ENCODE measurements at places on chromosomes 4 and X.

GRCh38 chr4:179692222-179692621 is 2250.0 kb upstream of the AGA start:
- H3K4me1 ChIP-seq: no peaks in the 10 kb centered on the region
- H3K27ac ChIP-seq: no peak overlapping the region
- no peaks in the 10 kb centered on the region for H3K36me3 ChIP-seq
- no peaks in the 10 kb centered on the region for H3K27me3 ChIP-seq

DNA sequence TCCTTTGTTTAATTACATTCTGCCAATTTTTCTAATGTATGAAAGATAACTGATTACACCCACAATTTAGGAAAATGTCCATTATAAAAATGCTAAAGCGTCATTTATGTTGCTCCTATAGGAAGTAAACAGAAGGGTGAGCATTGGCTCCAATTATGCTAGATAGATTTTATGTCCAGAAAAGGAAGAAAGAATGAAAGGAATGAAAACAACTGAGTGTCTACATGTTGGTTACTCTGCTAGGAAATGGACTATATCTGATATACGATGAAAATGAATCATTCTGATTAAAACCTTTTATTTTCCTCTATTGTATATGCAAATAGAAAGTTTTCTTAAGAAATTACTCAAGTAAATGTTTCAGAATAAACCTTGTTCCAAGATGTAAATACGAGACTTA is 1.6 kb downstream of the ENAM start:
- H3K27me3 ChIP-seq: no peaks in the 10 kb centered on the region
- no peak for DNase-seq
- no peaks in the 10 kb centered on the region for H3K36me3 ChIP-seq
- H3K4me3 ChIP-seq: no peak overlapping the region
- H3K4me1 ChIP-seq: no peaks in the 10 kb centered on the region
- H3K27ac ChIP-seq: no peak overlapping the region

DNA sequence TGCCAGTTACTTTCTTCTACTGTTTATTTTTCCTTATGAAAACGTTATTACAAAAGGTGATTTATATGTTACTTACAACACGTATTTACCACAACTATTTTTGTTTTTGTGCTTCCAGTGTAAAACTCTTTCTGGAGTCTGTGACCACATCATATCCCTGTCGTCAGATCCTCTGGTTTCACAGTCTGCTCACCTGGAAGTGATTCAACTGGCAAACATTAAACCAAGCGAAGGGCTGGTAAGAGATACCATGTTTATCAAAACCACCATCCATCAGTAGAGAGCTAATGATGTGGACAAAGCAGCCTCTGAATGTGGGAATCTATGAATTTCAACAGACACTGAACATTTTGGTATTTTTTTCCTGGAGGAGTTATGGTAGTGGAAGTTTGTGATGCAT is 116.1 kb downstream of the CNKSR2 start:
- no peak overlapping the region for H3K27ac ChIP-seq
- no peak for DNase-seq
- H3K4me3 ChIP-seq: no peak overlapping the region

DNA sequence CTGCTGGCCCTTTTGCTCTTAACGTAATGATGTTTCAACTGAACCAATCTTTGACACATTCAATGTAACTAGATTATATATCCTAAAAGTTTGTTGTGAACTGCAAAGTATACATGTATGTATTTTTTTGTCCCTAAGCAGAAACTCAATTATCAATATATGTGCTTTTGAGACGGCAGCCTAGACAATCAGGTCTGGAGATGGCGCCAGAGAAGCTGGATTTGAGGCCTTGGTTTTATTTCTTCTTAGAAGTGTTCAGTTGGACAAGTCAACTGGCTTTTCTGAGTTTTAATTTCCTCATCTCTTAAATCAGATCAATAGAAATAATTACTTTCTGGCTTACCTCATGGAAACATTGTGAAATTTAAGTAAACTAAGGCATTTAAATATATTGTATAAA is 62.5 kb downstream of the DCAF8L1 start:
- H3K36me3 ChIP-seq: no peaks in the 10 kb centered on the region
- H3K4me1 ChIP-seq: no peaks in the 10 kb centered on the region
- H3K27ac ChIP-seq: no peak overlapping the region
- no peak overlapping the region for H3K4me3 ChIP-seq

DNA sequence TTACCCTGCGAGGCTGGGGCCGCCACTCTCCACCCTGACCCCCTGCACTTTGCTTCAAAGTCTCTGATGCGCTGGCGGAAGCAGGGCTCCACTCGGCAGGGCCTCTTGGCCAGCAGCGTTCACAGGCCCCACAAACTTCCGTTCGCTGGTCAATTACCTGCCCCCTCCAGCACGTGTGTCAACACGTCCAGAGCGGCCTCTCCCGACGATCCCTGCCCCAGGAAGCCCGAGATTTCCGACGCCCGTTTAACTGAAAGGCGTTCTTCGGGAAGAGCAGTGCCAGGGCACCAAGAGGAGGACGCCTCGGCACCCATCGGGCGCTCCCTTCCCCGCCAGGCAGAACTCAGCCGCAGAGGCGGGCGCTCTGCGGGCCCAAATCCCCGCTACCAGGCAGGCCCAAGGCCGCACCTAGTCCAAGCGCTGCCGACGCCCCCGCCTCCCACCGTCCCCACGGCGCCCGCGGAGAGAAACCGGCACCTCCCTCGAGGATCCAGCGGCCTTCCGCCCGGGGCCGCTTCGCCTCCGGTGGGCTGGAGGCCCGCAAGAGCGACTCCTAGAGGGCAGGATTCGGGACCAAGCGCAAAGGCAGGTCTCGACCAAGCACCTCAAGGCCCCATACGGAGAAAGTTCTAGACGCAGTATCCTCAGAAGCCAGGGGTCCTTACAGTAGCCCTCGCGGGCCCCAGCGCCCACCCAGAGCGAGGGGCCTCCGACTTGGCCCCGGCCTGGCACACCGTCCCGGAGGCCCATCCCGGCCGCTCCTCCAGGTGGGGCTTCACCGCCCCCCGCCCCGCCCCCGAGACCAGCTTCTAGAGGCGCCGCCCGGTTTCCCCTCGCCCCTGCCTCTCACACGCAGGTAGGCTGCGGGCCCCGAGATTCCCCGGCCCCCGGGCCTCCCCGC is 586 bp downstream of the BCAP31 start:
- peaks cover 20% of the 10 kb centered on the region for H3K4me1 ChIP-seq
- peak overlapping the region; percentile 56 for H3K27ac ChIP-seq
- DNase-seq: no peak
- H3K27me3 ChIP-seq: no peaks in the 10 kb centered on the region

- DNase-seq: no peak
- no peaks in the 10 kb centered on the region for H3K36me3 ChIP-seq
- no peaks in the 10 kb centered on the region for H3K4me1 ChIP-seq
- H3K27ac ChIP-seq: no peak overlapping the region
- H3K27me3 ChIP-seq: no peaks in the 10 kb centered on the region
These were observed 714.5 kb upstream of the TENM3 start for GRCh38 chr4:181528570-181529184.

GRCh38 chr4:54277691-54278090 is 48.6 kb downstream of the PDGFRA start:
- peak overlapping the region; percentile 17 for H3K4me3 ChIP-seq
- DNase-seq: no peak
- peaks cover 24% of the 10 kb centered on the region for H3K36me3 ChIP-seq
- peak overlapping the region; percentile 70 for H3K27ac ChIP-seq
- H3K4me1 ChIP-seq: peaks cover 82% of the 10 kb centered on the region

DNA sequence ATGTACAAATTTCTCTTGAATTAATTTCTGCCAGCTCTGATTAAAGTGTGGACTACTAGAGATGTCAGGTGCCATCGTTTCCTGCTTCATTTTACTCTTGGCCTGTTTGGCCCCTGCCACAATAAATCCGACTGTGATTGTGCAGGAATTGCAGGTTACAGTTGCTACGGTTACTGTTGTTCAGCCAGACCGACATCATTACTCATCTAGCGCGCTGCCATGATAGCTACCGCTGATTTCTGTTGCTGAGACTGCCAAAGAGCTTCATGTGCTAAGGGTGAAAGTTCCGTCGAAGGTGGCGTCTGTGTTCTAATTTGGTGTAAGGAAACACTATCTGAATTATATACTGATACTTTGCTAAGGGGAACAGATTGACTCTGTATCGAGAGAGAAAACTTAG is 22.1 kb downstream of the SLIT2 start:
- H3K4me1 ChIP-seq: peaks cover 50% of the 10 kb centered on the region
- H3K27ac ChIP-seq: peak overlapping the region; percentile 38
- H3K36me3 ChIP-seq: no peaks in the 10 kb centered on the region
- peak overlapping the region; percentile 50 for H3K4me3 ChIP-seq

DNA sequence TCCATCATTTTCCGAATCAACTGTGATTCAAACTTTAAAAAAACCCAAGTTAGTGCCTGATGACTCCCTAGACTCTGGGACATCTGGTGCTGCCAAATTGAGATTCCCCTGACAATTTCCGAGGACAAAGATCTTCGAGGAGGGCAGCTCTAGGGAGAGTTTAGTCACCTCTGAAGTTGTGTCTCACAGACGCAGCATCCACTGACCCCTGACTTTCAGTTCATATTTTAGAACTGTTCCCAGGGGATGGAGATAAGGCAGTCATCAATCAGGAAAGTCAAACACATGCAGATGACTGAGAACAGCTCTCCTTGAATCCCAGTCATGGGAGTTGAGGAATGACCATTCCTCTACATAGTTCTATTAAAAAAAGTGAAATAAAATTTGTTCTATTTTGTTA is 643.9 kb downstream of the TRIML1 start:
- H3K27me3 ChIP-seq: no peaks in the 10 kb centered on the region
- H3K4me1 ChIP-seq: peaks cover 17% of the 10 kb centered on the region
- DNase-seq: no peak
- no peaks in the 10 kb centered on the region for H3K36me3 ChIP-seq
- H3K4me3 ChIP-seq: no peak overlapping the region

DNA sequence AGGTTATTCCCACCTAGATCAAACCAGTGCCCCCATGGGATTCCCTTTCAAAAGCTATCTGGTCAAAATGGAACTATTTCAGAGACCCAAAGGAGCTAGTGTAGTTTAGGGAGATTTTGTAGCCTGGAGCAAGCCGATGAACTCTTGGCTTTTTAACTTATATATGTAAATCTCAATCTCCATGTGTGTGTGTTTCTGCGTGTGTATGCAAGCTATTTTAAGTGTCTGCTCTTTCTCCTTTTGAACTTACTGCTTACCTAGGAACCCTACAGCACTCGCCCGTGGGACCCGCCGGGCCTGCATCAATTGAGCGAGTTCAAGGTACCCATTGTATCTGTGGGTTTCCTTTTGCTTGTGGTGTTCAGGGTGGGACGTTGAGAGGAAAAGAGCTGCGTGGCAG is 10.4 kb downstream of the CSTF2 start:
- H3K27ac ChIP-seq: no peak overlapping the region
- no peaks in the 10 kb centered on the region for H3K27me3 ChIP-seq
- DNase-seq: no peak
- H3K36me3 ChIP-seq: peaks cover 6% of the 10 kb centered on the region

DNA sequence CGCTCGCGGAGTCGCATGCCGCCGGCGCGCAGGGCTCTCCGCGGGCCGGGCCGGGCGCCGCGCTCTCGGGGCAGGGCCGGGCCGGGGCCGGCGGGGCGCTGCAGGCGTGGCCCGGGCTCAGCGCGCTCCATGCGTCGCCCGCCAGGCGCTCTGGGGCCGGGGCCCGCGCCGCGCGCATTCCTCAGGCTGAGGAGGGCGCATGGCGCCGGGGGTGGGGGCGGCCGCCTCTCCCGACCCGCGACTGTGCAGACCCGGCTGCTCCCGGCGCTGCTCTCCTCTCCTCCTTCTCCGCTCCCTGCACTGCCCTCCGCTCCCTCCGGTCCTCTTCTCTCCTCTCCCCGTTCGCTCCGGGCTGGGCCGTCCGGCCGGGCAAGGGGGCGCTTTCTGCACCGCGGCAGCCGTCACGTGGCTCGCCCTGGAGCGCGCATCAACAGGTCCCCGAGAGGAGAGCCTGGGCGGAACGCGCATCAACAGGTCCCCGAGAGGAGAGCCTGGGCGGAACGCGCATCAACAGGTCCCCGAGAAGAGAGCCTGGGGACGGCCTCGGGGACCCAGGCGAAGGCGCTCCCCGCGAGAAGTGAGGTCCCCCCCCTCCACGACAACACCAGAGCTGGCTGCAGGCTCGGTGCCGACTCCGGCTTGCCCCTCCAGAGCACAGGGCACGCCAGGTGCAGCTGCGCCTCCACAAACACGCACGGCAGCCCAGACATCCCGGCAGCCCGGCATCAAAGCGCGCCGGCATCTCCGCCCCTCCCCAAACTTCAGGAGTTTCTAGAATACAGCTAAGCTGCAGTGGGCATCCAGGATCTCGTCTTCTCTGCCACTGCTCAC is 12.9 kb downstream of the PPP2R3B start:
- DNase-seq: no peak
- H3K4me1 ChIP-seq: peaks cover 11% of the 10 kb centered on the region

- no peak for DNase-seq
- no peaks in the 10 kb centered on the region for H3K4me1 ChIP-seq
- no peak overlapping the region for H3K27ac ChIP-seq
- H3K36me3 ChIP-seq: no peaks in the 10 kb centered on the region
- H3K27me3 ChIP-seq: no peaks in the 10 kb centered on the region
These were observed 13.9 kb downstream of the ATG4A start for GRCh38 chrX:108105473-108105872.

DNA sequence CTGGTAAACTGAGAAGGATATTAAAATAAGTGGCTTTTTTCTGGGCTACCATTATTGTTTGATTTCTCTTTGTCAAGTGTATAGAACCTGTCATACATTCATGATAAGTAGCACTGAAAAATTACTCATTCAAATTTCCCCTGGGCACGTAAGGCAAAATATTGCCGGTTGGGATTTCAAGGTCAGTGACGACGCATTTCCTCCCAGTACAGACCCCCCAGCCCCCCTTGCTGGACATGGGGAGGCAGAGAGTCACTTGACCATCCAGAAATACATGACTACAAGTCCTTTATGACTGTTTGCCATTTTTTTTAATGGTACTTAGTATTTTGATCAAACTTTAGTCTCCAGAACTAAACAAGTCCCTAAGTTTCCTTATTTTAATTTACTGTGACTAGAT is 6.8 kb upstream of the MND1 start:
- no peak overlapping the region for H3K27ac ChIP-seq
- H3K36me3 ChIP-seq: no peaks in the 10 kb centered on the region
- no peak overlapping the region for H3K4me3 ChIP-seq
- DNase-seq: no peak
- no peaks in the 10 kb centered on the region for H3K27me3 ChIP-seq

DNA sequence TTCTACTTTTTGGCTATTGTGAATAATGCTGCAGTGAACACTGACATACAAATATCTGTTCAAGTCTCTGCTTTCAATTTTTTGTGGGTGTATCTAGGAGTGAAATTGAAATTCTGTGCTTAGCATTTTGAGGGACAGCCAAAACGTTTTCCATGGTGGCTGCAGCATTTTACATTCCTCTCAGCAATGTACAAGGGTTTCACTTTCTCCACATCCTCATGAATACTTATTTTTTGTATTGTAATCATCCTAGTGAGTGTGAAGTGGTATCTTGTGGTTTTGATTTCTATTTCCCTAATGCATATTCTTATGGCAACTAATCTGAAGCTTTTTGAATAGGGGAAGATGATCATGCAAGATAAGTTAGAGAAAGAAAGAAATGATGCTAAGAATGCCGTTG is 40.3 kb downstream of the HSPA4L start:
- no peak overlapping the region for H3K27ac ChIP-seq
- no peak for DNase-seq
- H3K4me3 ChIP-seq: no peak overlapping the region
- no peaks in the 10 kb centered on the region for H3K4me1 ChIP-seq
